Activated CD4-positive, alpha-beta T cell treated with anti-CD3 and anti-CD28 coated beads, Interleukin-2, amount 50 U/mL, for 4 hours (primary cell): ENCODE measurements at places on chromosomes 7 and 10.

DNA sequence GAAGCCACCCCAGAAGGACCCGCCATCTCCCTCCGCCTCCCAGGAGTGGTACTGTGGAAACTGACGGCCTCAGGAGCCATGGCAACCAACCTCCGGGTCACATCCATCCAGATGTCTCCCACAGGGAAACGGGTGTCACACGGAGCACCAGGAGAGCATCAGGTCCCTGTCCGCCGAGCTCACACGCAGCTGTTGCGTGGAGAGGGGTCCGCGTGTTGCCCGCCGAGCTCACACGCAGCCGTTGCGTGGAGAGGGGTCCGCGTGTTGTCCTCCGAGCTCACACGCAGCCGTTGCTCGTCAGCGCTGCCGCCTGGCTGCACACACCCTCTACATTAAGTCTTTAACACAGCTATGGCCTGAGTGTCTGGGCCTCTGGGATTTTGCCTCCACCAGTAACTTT is 311.1 kb upstream of the SHH start:
- DNase-seq = no peak

DNA sequence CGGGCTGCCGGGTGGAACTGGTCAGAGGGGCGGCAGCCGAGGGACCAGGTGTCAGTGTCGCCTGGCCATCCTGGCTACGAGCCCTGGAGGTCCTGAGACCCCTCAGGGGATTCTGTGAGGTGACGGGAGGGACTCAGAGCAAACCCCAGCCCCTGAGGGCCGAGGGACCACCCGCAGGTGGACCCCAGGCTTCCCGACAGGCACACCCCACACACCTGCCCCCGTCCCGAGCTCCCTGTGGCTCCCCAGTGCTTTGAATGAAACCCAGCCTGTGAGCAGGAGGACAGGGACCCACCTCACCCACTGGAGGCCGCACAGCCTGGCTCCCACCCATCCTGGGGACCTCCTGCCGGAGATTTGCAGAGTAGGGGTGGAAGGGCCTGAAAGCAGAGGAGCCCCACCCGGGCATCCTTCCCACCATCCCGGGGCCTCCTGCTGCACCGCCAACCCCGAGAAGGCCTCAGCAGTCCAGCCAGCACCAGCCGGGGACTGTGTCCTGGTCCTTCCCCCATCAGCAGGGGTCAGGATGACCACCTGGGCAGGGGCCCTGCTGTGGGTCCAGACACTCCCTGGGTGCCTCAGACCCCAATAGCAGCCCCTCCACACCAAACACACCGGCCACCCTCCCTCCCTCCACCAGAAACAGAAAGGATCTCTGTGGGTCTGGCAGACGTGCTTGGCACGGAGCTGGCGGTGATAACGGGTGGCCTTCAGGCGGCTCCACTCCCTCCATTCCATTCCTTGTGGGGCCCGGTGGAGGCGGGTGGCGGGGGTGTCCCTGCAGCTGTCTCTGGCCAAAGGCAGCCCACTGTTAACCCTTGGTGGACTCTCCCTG is 13.9 kb downstream of the VENTX start:
- DNase-seq = no peak

DNA sequence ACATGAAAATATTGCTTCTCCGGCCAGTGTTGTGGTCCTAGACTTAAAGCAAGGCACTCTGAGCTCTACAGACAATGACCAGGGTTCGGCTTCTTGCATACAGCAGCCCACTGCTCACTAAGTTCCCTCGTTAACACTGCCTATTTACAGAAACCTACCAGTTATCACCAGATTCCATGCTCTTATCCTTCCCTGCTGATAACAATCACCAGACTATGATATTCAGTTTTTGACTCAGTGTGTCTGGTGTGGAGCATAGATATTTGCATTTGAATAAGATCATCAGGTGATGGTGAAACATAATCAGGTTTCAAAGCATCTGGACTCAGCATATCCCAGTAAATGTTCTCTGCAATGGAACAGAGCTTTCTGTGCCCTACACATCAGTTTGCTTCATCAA is 182.3 kb downstream of the SNX13 start:
- DNase-seq = no peak

DNA sequence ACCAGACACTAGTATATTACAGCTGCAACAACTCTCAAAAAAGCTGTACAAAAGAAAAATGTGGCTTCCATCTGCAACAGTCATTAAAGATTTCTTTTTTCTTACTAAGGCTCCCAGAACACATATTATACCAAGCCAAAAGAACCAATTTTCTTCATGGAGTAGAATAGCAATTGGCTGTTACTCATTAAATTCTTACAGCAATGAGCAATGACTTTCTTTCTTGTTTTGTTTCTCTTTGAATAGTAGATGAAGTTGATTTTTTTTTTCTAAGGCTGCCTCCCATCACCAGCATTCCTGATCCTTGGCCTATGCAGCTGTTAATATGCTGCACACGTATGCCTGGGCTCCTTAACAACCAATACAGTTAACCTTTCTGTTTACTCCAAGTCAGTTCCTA is 36.6 kb upstream of the SPOCK2 start:
- no peak for DNase-seq

GRCh38 chr7:77482015-77482414 is 55.1 kb upstream of the PTPN12 start:
- no peak for DNase-seq

DNA sequence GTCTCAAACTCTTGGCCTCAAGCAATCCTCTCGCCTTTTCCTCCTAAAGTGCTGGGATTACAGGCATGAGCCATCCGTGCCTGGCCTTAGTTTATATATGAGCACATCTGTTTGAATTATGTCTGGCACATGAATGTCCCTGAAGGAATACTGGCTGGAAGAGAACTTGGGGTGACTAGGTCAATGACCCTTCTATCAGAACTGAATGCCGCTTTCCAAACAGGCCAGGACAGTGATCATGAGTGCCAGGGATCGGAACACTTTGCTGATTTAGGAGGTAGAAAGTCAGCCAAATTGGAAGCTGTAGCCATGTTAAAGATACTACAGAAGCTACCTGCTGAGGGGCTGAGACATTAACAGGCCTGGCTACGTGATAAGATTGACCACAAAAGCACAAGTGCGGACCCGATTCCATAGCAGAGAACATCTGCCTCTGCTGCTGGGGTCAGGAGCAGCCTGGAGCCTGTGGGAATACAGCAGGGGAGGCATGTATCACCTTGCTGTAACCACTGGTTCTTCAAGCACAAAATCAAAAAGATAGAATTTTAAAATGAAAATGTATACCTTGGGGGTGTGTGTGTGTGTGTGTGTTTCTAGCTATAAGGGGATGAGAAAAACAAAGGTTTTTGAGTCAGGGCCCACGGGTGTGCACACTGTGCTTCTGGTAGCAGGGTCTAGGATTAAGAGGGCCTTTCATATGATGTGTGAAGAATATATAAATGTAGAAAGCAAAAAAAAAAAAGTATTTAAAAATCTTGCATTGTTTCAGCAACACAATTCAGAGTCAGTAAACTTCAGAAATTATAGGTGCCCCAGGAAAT is 293.7 kb downstream of the BBS9 start:
- DNase-seq = no peak

DNA sequence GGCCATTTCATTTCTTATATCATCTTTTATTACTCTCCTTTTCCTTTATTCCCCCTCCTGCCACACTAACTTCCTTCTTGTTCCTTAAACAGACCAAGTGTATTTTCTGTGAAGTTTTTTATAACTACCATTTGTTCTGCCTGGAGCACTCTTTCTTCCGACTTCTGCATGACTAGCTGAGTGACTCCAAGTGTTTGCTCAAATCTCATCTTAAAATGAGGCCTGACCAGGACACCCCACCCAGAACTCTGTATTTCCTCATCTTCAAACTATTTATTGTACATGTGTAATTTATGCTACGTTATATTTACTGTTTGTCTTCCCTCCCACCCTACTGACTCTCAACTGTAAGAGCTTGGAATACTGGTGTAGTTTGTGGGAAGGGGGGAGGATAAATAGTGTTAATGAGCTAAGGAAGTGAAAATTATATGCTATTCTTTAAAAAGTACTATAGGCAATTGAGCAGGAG is 3.2 kb downstream of the MINDY3 start:
- no peak for DNase-seq

- DNase-seq = no peak
Measured at GRCh38 chr7:120733143-120733542, 124.8 kb downstream of the TSPAN12 start.

DNA sequence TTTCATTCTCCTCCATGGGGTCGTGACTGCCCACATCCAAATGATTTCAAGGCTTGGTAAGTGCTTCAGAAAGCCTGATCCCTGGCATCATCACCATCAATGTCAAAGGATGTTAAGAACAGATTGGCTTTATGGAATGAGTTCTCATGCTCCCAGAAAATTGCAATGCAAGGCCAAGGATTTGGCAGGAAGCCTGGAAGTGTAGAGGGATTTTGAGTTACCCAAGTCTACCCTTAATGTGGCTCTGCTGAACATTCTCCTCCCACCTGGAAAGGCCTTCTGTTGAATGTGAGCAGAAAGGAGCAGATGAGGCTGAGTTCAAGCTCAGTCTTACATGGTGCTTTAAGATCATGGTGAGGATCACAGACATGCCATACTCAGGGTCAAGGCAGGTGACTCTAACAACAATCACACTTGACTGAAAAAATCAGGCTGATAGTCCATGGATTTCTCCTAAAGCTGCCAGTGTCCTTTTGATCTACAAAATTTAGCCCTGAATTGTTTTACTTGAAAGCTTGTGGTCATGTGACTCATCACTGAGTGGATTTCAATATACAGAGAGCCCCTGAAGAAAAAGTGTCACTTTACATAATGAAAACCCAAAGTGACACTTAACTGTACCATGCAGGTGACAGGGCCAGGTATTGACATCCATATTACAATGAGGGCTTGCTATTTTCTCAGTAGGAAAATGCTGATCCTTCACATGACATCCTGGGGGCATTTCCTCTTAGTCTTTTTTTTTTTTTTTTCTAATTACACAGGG is 111.1 kb upstream of the PDLIM1 start:
- DNase-seq = no peak

DNA sequence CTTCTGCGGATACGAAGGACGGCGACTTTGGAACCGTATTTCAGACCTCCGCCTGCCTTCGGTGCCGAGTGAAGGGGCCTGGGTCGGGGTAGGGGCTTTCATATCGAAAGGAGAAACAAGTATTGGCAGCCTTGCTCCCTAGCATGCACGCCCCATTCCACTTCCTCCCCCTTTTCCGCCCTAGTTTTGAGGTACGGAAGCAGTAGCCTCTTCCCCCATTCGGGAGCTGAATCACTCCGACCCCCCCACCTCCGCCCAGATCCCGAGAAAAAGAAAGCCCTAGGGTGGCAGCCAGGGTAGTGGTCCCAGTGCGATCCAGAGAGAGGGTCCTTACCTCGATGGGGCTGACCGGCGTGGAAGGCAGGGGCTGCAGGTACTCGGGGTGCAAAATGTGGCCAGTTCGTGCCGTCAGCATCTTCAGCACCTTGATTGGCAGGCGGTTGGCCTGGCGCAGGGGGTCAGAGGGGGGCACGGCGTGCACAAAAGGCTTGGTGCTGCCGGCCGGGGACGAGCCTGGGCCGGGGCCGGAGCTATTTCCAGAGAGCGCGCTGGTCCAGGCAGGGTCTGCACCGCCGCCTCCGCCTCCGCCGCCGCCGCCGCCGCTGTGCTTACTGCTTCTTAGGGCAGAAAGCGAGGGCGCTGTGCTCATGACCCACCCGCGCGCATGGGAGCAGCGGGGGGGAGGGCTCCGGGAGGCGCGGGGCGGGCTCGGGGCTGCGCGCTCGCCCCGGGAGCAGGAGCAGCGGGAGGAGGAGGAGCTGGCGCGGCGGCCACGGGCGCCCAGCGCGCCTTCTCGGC is 594 bp downstream of the ZNF503 start:
- DNase-seq = no peak

DNA sequence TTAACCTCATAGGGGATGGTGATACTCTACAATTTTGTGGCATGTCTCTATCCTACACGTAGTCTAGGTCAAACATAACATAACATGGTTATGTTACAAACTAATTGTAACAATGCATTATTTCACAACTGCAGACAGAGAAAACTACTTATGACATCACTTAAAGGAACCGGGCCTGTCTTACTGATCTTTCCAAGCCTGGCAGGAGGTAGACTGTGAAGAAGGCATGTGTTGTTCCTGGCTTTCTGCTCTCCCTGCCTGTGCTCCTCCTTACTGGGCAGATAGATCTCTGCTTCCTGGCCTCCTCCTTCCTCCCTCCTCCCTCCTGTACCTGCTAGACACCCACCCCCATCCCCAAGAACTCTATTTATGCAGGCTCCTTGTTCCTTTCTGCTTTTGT is 5.4 kb downstream of the CACNB2 start:
- no peak for DNase-seq

DNA sequence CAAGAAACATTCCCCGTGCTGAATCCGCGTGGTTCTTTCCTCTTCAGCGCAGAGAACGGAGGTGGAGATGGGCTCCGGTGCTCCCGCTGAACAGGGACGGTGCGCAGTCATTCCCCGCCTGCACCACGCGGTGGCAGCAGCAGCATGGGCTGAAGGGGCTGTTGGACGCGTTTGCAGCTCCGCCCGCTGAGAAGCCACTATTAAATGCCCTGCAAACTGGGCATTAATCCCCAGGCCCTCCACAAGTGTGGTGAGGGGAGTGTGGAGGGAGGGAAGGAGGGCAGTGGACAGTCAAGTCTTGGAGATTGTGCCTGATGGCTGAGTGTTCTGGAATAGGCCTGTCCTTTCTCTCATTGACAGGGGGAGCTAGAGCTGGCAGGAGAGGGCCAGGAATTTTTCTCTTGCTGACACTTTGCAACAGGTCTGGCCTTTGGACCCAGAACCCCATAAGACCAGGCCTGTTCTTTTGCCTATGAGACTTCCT is 240.2 kb upstream of the INHBA start:
- DNase-seq = peak; percentile 45

DNA sequence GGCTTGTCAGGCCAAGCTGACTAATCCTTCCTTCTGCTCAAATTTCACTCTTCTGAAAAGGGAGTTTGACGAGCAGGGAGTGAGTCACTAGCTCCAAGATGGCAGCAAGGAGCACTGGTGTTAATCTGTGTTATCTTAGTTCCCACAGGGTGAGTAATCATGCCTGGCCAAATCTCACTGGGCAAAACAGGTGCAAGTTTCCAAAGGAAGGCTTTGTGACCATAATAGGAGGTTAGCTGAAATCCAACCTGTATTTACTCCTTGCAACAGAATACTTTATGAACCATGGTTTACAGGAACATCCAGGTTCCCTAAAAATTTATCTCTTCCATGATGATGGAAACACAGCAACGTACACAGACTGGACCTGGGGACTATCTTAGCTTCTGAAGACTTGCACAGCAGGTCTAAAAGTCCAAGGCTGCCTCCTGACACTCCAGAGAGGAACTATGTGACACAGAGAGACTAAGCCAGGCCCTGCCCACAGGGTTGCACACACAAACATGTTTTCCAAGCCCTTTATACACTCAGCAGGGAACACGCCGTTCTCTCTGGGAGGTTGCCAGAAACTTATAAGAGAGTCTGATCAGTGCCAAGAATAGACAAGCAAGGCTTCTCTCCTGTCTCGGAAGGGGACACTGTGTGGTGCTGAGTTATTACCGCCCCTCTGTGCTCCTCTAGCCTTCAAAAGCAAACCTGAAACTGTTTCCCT is 46.3 kb downstream of the PDK4 start:
- DNase-seq = no peak
